ENCODE measurements at places on chromosomes 7 and 10. TPM values are rescaled to one million over a fixed set of nuclear protein-coding genes. Genes with fewer than 3 reads are reported as not detected.

TRPV6 gene
- 0.24 TPM for total RNA-seq

KIFBP gene
- total RNA-seq, result 43.8 TPM

PYROXD2 gene
- 5.6 TPM for total RNA-seq

TCAF2 gene
- 0.14 TPM for total RNA-seq

DNA sequence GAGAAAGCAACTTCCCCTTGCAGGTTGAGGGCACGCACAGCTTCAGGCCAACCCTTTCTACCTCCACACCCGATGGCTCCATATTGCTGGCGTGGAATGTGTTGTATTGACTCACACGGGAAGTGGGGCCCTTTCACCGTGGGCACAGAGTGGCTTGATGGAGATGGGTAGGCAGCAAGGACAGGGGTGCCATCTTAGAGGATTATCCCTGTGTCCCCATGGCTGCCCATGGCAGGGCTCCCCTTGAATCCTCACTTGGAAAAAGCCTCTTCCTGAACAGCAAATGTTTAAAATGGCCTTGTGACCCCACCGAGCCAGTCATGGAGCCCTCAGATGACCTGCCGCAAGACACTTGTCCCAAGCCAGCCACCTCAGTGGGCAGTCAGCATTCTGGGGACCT, 31.2 kb downstream of the CXCL12 start:
- DNase-seq, result no peak

DNA sequence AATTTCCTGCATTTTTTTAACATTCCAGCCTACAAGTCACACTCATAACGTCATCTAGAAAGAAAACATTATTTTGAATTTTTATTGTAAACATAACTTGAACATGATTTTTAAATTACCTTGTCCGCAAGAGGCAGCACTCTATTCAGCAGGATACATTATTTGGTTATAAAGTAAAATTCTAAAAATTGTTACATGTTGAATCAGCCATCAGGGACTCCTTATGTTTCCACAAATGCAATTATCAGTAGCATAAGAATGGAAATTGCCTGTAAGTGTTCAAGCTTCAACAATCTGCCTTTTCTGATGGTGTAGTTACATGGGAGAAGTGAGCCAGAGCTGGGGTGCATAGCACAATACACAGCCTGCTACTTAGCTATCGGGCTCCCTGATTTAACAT, 97.5 kb downstream of the ZNF365 start:
- DNase-seq, result no peak

DNA sequence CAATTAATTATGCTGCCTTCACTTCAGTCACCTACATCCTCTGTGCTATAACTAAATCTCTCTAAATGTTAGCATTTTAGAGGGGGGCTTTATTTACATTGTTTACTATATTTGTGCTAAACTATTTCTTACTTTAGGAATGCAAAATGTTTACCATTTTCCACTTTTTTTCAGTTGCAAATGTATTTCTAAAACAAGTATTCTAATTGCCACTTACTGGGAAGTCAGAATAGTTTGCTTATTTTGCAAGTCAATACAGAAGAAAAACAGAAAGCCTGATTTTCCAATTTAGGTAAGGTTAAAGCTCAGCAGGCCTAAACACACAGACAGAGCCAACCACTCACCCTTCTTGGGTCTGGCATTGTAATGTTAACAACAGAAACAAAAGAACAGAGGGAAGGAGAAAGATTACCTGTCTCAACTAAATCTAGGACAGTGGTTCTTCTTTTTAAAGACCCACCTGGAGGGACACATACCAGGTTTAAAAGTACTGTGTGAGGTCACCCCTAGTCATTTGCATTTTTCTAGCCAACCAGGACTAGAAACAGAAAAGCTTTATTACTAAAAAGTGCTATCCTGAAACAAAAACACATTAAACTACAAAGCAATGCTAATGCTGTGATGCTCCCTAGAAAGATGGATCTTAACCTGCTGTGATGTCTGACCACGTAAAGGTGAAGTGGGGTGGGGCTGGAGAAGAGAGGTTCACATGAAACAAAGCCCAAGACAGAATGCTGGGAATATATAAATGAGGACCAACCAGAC, 178.2 kb downstream of the SLC25A13 start:
- DNase-seq, result no peak

DNA sequence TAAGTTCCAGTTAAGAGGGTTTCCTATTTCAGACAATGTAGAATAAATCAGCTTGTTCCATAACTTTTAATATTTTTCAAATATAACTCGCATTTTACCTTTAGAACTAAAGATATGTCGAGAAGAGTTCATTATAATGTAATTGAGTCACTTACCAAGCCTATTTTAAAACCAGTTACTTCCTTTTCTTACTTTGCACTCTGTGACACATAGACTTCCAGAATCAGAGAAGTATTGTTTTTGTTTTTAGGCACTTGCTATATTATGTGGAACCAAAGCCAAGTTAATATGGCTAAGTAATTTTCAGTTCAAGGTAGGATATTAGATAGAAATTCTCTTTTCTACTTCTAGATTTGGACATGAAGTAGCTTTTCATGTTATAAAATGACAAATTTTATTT, 182.7 kb upstream of the PRPS1L1 start:
- DNase-seq, result no peak

DNA sequence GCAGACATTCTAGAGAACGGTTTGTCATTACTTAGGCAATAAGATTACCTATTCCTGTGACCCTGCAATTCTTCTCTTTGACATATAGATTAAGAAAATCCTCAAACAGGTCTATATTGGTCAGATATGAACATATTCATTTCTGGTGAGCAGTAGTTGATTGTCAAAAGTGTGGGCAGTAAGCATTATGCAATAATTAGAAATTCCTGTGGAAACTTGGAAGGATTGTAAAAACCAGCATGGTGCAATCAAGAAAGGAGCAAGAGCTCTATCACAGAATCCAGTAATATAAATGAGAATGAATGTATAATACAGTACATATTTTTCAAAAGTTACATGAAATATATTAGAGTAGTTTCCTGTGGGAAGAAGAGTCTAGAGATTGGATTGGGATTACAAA, 406.5 kb downstream of the SUGCT start:
- no peak for DNase-seq

DNA sequence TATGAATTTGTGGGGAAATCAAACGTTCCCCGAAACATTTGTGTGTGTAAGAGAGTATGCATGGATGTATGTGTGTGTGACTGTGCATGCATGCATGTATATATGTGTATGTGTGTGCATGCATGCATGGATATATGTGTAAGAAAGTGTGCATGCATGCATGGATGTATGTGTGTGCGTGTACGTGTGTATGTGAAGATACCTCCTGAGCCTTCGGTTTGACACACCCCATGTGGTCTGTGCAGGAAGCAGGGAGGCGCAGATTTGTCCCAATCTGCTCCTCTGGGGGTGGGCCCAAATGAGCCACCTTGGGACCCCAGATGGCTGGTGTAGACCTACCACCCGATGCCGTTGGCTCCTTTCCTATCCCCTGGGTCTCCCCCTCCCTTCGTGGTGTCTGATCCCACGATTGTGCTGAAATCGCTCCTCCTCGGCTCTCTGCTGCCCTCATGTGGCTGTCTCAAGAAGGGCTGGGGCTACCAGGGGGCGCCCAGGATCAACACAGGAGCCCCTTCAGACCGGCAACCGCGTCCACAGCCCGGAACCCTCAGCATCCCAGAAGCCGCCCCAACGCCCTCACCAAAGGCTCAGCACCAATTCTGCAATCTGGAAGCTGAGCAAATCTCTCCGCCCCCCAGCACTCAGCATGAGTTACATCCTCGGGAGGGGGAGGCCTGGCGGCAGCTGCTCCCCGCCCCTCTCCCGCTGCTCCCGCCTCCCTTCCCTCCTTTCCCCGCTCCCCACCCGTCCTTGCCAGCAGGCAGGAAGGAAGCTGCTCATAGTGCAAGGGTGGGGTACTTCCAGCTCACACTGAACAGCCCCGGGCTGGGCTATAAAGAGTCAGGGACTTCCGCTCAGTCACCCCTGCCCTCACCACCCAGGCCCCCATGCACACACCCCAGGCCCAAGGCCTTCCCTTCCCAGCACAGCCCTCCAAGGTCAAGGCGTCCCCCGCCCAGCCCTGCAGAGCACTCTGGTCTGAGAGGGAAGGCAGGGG, 2.3 kb upstream of the NOS3 start:
- DNase-seq, result no peak

Data from foreskin keratinocyte (primary cell).